ENCODE measurements at places on chromosomes 2 and 18.

DNA sequence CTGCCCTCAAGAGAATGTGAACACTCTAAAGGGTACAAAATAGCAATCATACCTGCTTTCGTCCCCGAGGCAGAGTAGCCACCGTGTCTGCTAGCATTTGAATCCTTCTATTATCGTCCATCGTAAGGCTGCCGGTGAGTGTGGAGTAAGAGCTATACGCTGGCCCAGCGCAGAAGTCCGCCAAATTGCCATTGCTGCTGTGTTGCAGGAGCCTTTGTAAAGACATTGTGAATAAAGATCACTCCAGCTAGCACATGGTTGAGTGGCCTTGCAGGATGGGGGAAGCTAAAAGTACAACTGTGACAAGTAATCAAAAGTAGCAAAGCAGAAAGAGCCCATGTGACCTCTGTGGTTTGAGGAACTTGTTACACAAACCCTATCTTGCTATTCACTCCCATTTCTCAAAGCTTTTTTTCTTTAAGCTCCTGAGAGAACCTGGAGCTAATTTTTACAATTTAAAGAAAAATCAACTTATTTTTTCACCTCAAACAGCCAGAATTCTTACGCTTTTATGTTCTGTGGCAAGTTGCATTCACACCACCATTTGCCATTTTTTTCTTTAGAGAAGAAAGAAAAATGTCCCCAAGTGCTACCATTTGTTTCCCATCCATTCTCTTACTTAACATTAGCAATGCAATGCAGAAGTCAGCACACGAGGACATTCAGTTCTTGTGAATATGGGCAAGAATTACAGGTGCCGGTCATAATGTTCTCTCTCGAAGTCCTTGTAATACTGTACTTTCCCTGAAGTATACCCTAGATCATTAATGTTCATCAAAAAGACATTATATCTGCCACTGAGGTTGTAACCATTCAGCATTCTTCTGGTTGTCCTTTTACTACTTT lies at the start of gene CYTIP:
Gene CYTIP, minus strand, starts transcription at position 295 of the 846 bp plus-strand sequence. Its CDS starts 69 bp downstream, at position 226.
- peak; percentile 13 for DNase-seq

- no peak for DNase-seq
Observed at GRCh38 chr2:158498043-158498748, 41.4 kb downstream of the PKP4 start.

GRCh38 chr18:341102-341501 lies 73.3 kb upstream of the THOC1 start:
- DNase-seq, result no peak

- DNase-seq, result no peak
Observed at GRCh38 chr18:58552057-58552461, 76.8 kb downstream of the ALPK2 start.

DNA sequence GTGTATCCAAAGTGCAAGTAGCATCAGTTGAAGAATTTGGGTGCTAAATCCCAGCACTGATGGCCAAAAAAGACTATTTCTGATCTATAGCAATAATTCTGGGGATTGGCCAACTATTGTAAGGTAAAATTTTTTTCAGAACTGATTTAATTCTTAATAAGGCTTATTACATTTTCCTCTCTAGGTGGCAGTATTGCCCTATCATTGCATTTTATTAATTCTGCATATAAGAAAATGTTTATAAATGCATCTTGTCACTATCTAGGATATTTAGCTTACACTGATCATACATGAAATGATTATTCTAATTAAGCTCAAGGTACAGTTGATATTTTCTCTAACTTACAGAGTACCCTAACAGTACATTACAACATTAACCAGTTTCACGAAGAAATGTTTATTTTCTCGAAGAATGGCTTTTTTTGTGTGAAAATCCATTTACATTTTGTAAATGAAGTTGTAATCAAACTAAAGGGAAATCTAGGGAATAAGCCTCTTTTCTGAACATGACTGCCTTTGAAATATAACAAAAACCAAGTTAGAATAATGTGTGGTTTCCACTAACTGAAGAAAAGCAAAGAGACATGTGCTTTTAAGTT lies 11.0 kb downstream of the TTN start:
- DNase-seq, result no peak

- DNase-seq, result no peak
Observed at GRCh38 chr2:235637896-235638295, 144.1 kb downstream of the AGAP1 start.

All from activated CD8-positive, alpha-beta memory T cell treated with anti-CD3 and anti-CD28 coated beads for 1 hour (primary cell).